ENCODE measurements at places on chromosomes 3 and 15. TPM values are rescaled to one million over a fixed set of nuclear protein-coding genes. Genes with fewer than 3 reads are reported as not detected.

- H3K36me3 ChIP-seq = no peaks in the 10 kb centered on the region
- H3K4me1 ChIP-seq = peaks cover 13% of the 10 kb centered on the region
- H3K27ac ChIP-seq = no peak overlapping the region
- no peak overlapping the region for H3K4me3 ChIP-seq
- no peak for DNase-seq
- H3K27me3 ChIP-seq = no peaks in the 10 kb centered on the region
Measured at GRCh38 chr15:38896647-38897046, 332.0 kb upstream of the RASGRP1 start.

- H3K4me1 ChIP-seq = peaks cover 7% of the 10 kb centered on the region
- H3K4me3 ChIP-seq = no peak overlapping the region
- no peak overlapping the region for H3K27ac ChIP-seq
- H3K36me3 ChIP-seq = no peaks in the 10 kb centered on the region
- DNase-seq = no peak
- no peaks in the 10 kb centered on the region for H3K27me3 ChIP-seq
Measured at GRCh38 chr3:41462103-41462691, 262.9 kb downstream of the CTNNB1 start.

DNA sequence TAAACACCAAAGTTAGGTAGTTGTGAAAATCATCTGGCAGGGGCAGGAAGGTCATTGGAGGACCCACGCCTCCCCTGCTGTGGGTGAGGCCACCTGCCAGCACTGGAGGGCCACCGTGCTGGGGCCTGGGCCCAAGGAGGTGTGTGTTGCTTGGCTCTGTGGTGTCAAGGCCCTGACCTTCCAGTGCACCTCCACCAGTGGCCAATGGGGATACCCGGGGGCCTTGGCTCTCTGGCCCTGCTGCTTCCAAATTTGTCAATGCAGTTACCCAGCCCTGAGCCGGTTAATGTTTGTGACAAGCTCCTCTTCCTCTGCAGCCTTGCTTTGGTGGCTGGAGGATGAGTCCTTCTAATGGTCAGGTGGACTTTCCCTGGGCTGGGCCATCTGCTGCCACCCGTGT, 150.2 kb downstream of the KLF13 start:
- no peak overlapping the region for H3K4me3 ChIP-seq
- H3K27me3 ChIP-seq = no peaks in the 10 kb centered on the region
- no peak for DNase-seq
- no peaks in the 10 kb centered on the region for H3K36me3 ChIP-seq

- H3K36me3 ChIP-seq = no peaks in the 10 kb centered on the region
- DNase-seq = no peak
- H3K27ac ChIP-seq = no peak overlapping the region
- no peaks in the 10 kb centered on the region for H3K27me3 ChIP-seq
Measured at GRCh38 chr15:71476823-71477222, 333.5 kb upstream of the NR2E3 start.

DNA sequence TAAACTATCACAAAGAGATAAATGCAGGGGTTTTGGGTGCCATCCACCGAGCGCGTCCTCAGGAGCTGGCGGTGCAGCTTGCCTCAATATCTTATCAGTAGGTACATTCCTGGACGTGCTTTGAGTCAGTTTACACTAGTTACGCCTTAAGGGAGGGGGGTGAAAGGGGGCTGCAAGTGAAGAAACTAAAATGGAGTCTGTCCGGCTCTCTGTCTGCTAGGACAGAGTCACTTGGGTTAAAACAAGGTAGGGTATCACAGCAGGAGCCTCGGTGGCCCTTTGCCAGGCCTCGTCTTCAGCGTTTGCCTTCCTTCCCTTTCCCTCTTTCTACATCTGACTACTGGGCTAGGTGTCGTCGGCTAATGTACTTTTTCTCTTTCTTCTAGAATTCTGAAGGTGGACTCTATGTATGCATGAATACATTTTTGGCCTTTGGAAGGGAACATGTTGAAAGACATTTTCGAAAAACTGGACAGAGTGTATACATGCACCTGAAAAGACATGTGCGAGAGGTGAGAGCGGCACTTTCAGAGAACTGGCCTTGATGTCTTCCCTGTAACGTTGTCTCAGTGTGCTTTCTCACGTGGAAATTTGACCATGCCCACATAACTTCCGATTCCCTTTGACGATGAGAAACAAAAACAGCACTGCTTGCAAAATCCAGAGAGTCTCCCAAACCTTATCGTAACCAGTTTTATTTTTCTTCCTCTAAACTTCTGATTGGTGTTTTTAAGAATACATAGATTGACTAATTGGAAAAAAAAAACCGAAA, 28.8 kb downstream of the USP13 start:
- H3K4me1 ChIP-seq = peaks cover 12% of the 10 kb centered on the region
- peak; percentile 44 for DNase-seq
- peak overlapping the region; percentile 79 for H3K27ac ChIP-seq
- H3K27me3 ChIP-seq = no peaks in the 10 kb centered on the region
- peak overlapping the region; percentile 13 for H3K4me3 ChIP-seq

DNA sequence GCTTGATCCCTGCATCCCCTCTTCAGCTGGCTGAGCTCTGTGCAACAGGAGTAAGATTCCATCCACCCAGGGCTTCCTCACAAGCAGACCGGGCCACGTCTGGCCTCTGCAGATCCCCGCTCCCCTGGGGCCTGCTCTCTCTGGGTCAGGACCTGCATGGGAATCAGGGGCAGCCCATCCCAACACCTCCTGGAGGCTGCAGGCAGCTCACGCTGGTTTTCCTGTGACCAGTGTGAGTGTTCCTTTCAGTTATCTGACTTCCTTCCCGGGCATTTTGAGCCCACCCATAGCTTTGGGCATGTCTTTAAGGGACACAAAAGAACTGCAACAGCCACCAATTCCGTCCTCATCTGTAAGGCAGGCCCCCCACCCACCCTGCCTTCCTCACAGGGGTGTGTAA, 16.3 kb downstream of the NUP210 start:
- H3K27ac ChIP-seq = no peak overlapping the region
- H3K4me3 ChIP-seq = no peak overlapping the region
- H3K27me3 ChIP-seq = no peaks in the 10 kb centered on the region
- no peaks in the 10 kb centered on the region for H3K4me1 ChIP-seq
- H3K36me3 ChIP-seq = no peaks in the 10 kb centered on the region
- no peak for DNase-seq

ALG1L2 gene
- 1.5 TPM for total RNA-seq

- no peak for DNase-seq
- no peaks in the 10 kb centered on the region for H3K4me1 ChIP-seq
- no peaks in the 10 kb centered on the region for H3K27me3 ChIP-seq
- H3K36me3 ChIP-seq = no peaks in the 10 kb centered on the region
Measured at GRCh38 chr3:69288161-69288895, 97.6 kb downstream of the FRMD4B start.

DNA sequence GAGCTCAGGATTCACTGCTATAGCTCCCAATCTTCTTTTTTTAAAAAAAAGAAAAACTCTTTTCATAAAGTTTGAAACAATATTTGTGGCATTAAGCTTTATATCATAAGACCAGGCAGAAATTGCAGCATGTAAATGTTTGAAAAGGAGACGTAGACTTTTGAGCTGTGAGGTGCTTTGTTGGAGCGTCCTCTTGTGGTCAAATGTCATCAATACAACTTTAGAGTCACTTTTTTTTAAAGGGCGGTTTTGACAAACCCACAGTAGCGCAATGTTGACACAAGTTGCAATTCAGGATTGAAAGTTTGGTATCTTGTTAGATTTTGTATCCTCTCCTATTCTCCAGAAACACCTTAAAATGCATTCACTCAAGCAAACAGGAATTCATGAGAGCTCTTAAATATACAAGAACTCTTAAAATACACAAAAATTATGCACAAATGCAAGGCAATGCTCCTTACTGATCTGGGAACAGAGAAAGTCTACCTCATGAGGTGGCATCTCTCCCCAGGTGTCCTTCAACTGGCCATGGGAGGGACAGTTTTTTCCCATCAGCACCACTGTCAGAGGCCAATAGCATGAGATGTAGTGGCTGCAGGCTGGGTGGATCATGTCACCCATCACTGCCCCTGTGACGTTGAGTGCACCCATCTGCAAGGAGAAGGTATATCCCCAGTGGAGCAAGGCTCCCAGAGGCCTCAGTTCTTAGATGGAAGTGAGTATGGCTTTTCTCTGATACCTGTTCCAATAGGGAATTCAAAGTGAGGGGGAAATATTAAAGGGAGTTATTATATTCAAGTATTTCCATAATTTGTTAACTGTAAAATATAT, 70.7 kb downstream of the ANXA2 start:
- no peak overlapping the region for H3K27ac ChIP-seq
- DNase-seq = no peak
- H3K36me3 ChIP-seq = no peaks in the 10 kb centered on the region
- no peak overlapping the region for H3K4me3 ChIP-seq

RBP2 gene
- not detected for total RNA-seq

KCNMB2 gene
- total RNA-seq = 9.5 TPM

- no peaks in the 10 kb centered on the region for H3K36me3 ChIP-seq
- no peak overlapping the region for H3K4me3 ChIP-seq
- no peaks in the 10 kb centered on the region for H3K4me1 ChIP-seq
- H3K27me3 ChIP-seq = no peaks in the 10 kb centered on the region
Measured at GRCh38 chr3:193253986-193254660, 13.1 kb downstream of the PLAAT1 start.

DNA sequence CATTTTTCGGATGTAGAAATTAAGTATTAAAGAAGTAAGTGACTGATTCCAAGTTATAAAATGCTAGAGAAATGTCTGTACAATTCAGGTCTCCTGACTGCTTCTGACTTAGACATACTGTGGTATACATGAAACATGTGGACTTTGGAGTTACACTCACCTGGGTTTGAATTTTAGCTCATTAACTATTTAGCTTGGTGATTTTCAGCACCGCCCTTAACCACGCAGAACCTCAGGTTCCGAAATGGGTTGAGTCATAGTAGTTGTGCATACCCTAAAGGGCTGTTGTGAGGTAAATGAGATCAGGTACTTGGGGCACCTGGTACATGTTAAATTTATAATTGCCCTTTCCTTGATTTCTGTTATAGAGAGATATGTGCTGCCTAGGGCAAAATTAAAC, 32.9 kb upstream of the UTS2B start:
- H3K36me3 ChIP-seq = no peaks in the 10 kb centered on the region
- H3K27ac ChIP-seq = no peak overlapping the region
- H3K4me1 ChIP-seq = no peaks in the 10 kb centered on the region
- DNase-seq = no peak
- H3K4me3 ChIP-seq = no peak overlapping the region

DNA sequence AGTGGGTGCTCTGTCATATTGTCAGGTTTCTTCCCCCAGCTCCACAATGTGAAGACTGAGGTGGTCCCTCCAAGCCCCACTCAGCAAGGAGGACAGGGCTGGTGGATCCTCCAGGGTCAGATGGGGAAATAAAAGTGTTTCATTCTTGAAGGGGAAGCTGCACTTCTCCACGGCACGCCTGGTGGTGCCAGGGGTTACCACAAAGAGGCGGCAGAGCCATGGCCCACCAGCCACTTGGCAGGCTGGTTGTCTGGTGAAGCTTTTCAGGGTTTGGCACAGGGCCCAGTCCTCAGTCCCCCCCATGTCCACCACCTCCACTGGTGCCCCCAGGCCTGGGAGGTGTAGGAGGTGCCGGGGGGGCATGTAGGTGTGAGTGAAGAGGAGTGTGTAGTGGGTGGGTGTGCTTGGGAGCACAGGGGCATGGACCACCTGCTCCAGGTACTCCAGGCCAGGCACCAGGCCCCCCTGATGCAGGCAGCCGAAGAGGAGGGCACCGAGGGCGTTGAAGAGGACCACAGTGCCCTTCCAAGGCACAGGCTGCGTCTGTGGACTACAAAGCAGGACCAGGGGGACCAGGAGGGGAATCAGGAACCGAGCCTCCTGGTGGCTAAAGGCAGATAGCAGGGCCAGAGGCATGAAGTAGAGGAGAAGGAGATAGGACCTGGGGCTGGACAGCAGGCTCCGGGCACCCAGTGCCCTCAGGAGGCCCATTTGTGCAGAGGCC, 5.0 kb upstream of the NCBP2 start:
- no peak for DNase-seq
- H3K4me3 ChIP-seq = no peak overlapping the region
- H3K36me3 ChIP-seq = no peaks in the 10 kb centered on the region
- H3K27me3 ChIP-seq = no peaks in the 10 kb centered on the region
- no peak overlapping the region for H3K27ac ChIP-seq

DNA sequence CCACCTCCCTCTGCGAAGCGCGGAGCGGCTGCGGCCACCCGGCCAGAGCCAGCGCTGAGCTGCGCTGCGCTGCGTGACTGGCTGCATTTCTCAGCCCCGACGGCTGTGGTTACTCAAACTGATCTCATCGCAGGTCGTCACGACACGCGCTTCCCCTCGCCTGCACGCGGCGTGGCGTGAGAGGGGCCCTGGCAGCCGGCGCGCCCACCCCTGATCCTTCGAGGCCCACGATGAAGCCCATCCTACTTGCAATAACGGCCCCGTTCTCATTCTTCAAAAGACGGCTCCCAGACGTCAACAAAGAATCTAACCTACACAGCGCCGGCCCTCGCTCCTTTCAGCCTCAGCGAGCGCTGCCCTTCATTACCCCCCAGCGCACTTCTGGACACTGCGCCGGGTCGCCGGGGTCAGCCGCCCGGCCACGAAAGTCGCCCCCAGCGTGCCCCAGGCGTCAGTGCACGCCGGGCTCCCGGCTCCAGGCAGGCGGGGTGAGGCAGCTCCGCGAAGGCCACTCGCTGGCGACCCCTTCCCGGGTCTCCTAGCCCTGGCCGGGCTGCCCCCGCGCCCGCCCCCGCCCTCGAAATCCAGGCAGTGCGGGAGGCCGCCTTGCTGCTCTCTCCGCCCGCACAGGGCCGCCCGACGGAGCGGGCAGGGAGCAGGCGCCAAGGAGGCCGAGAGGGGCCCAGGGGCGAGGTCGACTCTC, 9.9 kb upstream of the LEKR1 start:
- no peaks in the 10 kb centered on the region for H3K27me3 ChIP-seq
- peak overlapping the region; percentile 66 for H3K27ac ChIP-seq
- peak overlapping the region; percentile 44 for H3K4me3 ChIP-seq
- H3K36me3 ChIP-seq = no peaks in the 10 kb centered on the region
- peak; percentile 63 for DNase-seq
- H3K4me1 ChIP-seq = no peaks in the 10 kb centered on the region

DNA sequence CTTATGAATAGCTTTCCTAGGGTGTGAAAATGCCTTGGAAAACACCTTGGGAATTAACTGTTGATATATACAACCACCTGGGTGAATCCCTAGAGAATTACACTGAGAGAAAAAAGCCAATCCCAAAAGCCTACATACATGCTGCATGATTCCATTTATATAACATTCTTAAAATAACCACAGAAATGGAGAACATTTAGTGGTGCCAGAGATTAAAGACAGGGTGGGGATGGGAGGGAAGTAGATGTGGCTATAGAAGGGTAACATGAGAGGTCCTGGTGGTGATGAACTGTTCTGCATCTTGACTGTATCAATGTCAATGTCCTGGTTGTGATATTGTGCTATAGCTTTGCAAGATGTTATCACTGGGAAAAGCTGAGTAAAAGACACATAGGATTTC, 291.0 kb downstream of the CLSTN2 start:
- H3K36me3 ChIP-seq = no peaks in the 10 kb centered on the region
- no peaks in the 10 kb centered on the region for H3K27me3 ChIP-seq
- H3K4me3 ChIP-seq = no peak overlapping the region
- H3K27ac ChIP-seq = no peak overlapping the region
- no peaks in the 10 kb centered on the region for H3K4me1 ChIP-seq

CD200R1L gene
- not detected for total RNA-seq

DNA sequence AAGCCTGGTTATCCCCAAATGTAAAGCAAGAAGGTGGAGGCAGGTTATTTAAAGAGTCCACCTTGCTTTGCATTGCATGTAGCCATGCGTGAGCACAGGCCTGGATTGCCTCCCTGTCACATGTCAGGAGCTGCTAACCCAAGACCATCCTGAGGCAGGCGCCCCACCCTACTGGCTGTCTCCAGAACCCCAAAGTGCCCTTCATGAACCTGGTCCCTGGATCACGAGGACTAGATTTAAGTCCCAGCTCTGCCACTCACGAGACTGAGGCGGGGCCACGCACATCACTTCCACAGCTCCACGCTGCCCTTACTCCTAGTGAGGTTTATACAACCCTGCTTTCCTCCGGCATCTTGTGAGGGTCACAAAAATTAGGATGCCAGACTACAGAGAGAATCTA, 17.6 kb downstream of the MRPL46 start:
- no peak overlapping the region for H3K27ac ChIP-seq
- H3K27me3 ChIP-seq = no peaks in the 10 kb centered on the region
- DNase-seq = no peak
- no peaks in the 10 kb centered on the region for H3K4me1 ChIP-seq

Measured in ovary (tissue), 10 donors.